Stomach (tissue), 19 donors: ENCODE measurements at places on chromosomes 12 and 14. TPM values are rescaled to one million over a fixed set of nuclear protein-coding genes. Genes with fewer than 3 reads are reported as not detected.
A peak's percentile ranks its signal among the peaks of the same experiment; 100 is the strongest.

- H3K36me3 ChIP-seq: no peaks in the 10 kb centered on the region
- no peaks in the 10 kb centered on the region for H3K27me3 ChIP-seq
- peak overlapping the region; percentile 15 for H3K27ac ChIP-seq
Measured at GRCh38 chr14:93005838-93006237, 82.9 kb downstream of the CHGA start.

DNA sequence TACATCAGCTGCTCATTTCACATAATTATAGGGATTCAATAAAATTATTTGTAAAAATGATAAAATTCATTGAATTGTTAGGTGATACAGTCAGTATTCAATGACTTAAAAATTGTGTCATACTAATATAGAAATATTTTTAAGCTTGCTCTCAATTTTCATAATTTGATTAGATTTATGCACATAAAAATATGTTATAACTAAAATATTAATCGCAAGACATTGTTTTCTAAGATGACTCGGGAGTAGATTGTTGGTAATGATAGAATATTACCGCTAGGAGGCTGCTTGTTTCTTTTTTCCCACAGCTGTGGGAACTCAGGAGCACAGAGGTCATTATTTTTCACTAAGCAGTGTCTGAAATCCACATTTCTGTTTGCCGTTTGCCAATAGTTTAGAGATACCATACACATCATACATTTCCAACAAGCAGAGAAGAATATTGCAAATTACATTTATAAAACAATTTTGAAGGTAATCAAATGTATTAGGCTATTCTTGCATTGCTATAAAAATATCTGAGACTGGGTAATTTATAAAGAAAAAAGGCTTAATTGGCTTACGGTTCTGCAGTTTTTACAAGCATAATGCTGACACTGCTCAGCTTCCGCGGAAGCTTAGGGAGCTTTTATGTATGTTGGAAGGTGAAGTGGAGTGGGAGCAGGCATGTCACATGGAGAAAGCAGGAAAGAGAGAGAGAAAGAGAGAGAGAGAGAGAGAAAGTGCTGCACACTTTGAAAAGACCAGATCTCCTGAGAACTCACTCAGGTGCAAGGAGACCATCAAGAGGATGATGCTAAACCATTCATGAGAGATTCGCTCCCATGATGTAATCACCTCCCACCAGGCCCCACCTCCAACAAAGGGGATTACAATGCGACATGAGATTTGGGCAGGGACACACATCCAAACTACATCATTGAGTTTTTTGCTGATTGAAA is 9.2 kb downstream of the CD69 start:
- peak; percentile 50 for DNase-seq
- H3K4me3 ChIP-seq: no peak overlapping the region
- no peaks in the 10 kb centered on the region for H3K27me3 ChIP-seq
- no peaks in the 10 kb centered on the region for H3K36me3 ChIP-seq
- no peaks in the 10 kb centered on the region for H3K4me1 ChIP-seq

DNA sequence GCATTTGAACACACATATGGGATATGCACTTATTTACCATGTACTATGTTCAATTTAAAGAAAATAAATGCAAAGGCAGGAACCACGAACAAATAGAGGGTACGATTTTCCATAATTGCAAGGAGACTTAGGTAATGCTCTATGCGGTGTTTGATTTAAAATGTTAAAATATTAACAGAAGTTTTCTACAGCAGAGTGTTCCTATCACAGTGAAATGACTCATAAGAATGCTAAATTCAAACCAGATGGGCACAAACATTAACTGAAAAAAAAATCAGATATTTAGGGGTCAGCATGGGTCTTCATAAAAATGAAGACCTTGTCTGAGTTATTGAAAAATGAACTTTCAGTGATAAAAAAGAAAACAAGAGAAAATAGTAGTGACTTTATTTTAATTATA is 65.4 kb downstream of the LLPH start:
- H3K4me1 ChIP-seq: no peaks in the 10 kb centered on the region
- no peaks in the 10 kb centered on the region for H3K36me3 ChIP-seq
- no peak overlapping the region for H3K4me3 ChIP-seq
- H3K27me3 ChIP-seq: peaks cover 11% of the 10 kb centered on the region

GRCh38 chr12:130765186-130765659 is 49.1 kb upstream of the RIMBP2 start:
- no peak for DNase-seq
- H3K27ac ChIP-seq: no peak overlapping the region
- H3K4me1 ChIP-seq: no peaks in the 10 kb centered on the region
- H3K27me3 ChIP-seq: peaks cover 15% of the 10 kb centered on the region
- no peaks in the 10 kb centered on the region for H3K36me3 ChIP-seq
- H3K4me3 ChIP-seq: no peak overlapping the region

DNA sequence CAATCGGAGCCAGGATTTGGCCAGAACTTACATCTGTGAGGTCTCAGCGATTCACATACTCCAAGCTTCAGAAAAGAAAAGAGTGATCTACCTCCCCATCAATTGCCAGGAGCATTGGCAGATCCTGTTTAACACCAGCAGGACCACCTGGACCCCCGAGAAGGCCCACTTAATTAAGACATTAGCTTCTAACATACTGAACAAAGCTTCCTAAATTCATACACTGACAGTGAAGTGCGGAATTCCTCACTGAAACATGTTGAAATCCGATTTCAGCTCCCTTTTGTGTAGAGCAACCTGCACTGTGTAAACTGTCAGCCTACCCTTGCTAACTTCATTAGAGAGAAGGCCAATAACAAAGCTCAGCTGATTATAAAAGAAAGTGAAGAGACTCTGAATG is 274.0 kb downstream of the NOVA1 start:
- no peak for DNase-seq
- H3K27me3 ChIP-seq: no peaks in the 10 kb centered on the region
- no peaks in the 10 kb centered on the region for H3K36me3 ChIP-seq
- H3K4me3 ChIP-seq: no peak overlapping the region
- no peaks in the 10 kb centered on the region for H3K4me1 ChIP-seq

- peak overlapping the region; percentile 73 for H3K4me3 ChIP-seq
- peaks cover 7% of the 10 kb centered on the region for H3K36me3 ChIP-seq
- H3K27me3 ChIP-seq: peaks cover 20% of the 10 kb centered on the region
Measured at GRCh38 chr14:103519837-103520212, 2.8 kb downstream of the CKB start.

DNA sequence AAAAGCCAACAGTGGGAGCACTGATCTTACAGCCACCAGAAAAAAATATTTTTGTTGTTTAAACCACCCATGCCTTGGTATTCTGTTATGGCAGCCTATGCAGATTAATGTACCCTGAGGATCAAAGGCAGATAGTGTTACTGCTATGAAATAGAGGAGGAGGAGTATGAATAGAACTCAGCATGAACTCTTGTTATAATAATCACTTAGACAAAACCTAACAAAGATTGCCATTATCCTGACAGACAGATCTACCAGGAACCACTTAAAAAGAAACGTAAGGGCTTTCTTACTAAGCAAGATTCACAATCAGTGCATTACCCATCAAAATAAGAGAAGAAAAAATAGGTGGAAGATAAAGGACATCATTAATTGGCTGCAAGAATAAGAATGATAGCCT is 558.3 kb downstream of the GALC start:
- H3K4me3 ChIP-seq: no peak overlapping the region
- no peaks in the 10 kb centered on the region for H3K27me3 ChIP-seq
- no peak overlapping the region for H3K27ac ChIP-seq
- no peaks in the 10 kb centered on the region for H3K36me3 ChIP-seq

C12orf54 gene
- total RNA-seq: not detected

FOXM1 gene
- total RNA-seq: 3.5 TPM
